Stimulated activated CD4-positive, alpha-beta T cell treated with anti-CD3 and anti-CD28 coated beads, Interleukin-1b, Interleukin-23, amount 100 ng/mL, for 1 hour (primary cell): ENCODE measurements at places on chromosomes 7 and 10.

GRCh38 chr10:118793545-118793944 lies 38.8 kb upstream of the CACUL1 start:
- DNase-seq = no peak

GRCh38 chr10:79424221-79425073 lies 21.0 kb downstream of the ZCCHC24 start:
- DNase-seq = no peak

DNA sequence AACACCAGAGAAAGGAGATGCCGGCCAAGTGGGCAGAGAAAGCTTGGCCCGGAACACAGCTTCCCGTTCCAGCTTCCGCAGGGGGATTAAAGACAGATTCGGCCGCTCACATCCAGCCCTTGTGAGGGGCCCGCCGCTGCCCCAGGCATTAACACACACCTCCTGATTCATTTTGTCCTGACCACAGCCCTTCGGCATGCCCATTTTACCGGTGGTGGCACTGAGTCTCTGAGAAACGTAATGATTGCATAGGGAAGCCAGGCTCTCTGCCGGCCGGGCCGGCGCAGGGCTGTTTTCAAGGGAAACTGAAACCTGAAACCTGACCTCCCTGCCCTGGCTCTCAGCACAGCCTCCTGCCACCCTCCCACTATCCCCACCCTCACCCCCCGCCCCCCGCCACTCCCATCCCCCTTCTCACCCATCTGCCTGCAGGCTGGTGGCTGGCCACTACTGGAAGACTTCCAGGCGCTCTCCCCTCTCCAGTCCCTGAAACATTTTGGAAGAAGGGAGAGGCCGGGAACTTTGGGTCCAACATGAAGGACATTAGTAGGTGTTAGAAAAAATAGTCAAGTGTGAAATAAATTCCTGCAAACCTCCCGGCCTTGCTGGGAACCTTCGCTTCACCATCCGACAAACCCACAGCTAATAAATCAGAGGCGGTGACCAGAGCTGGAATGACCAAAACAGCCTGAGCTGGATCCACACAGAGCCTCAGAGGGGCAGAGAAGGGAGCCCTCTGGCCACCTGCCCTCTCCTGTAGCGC lies 83.5 kb upstream of the CUX1 start:
- DNase-seq = no peak

- no peak for DNase-seq
Observed at GRCh38 chr7:108634535-108634934, 64.9 kb downstream of the DNAJB9 start.

DNA sequence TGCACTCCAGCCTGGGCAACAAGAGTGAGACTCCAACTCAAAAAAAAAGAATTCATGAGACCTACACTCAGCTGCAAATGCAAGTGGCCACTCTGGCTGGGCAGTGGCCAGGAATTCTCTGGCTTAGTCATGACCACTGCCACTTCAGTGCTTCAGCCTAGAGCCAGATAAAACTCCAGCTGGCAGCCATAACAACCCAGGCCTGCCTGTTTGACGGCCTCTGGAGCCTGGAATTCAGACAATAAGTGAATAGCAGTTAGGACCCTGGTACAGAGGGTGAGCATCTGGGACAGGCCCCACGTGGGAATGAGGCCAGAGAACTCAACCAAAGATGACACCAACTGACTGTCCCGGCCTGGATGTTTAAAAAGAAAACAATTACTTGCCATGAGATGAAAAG lies 18.9 kb downstream of the RCC1L start:
- no peak for DNase-seq

- DNase-seq = no peak
Observed at GRCh38 chr7:137772748-137773147, 74.0 kb downstream of the DGKI start.

- no peak for DNase-seq
Observed at GRCh38 chr7:24965831-24966708, 13.9 kb downstream of the OSBPL3 start.

DNA sequence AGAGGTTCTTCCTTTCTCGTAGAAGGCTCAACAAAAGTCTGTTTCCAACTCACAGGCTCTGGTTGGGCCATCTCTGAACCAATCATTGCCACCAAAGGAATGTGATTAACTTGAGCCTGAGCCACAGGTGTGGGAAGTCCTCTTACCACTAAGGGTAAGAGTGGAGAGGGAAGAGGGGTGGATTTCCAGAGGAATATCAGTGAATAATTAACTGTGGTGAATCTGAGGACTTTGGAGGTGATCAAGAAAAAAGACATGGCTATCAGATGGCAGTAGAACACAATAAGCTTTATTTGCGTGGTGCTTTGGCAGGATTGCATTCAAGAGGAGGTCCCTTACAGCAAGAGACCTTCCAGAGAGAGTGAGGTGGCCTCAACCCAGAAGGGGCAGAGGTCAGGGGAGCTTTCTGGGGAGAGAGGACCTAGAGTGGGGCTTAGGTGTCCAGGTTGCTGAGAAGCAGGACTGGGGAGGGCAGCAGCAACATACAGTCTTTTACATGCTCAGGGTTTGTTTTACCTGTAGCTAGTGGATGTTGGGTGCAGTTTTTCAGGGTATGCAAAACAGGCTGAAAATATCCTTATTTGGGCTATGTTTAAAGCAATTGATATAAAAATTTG lies 61.4 kb downstream of the BBS9 start:
- DNase-seq = no peak

DNA sequence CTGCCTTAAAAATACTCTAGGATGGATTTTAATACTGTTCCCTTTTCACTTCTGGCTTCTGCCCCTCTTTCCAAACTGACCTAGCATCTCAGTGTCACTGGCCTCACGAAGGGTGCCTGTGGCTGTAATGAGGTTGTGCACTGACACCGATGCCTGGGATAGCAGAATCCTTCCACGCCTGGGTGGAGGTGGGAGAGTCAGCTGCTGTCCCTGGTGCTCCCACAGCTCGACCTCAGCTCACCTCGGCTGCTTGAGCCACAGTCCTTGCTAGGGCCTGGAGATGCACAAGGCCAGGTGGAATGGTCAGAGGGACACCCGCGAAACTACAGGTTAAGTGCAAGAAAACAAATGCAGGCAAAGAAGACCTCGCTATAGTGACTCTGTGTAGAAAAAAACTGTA lies 123.4 kb upstream of the ACBD5 start:
- DNase-seq = no peak

- DNase-seq = no peak
Observed at GRCh38 chr7:85887133-85887532, 700.3 kb upstream of the SEMA3D start.

GRCh38 chr7:129952086-129952652 lies 591 bp downstream of the UBE2H start:
- DNase-seq = no peak

DNA sequence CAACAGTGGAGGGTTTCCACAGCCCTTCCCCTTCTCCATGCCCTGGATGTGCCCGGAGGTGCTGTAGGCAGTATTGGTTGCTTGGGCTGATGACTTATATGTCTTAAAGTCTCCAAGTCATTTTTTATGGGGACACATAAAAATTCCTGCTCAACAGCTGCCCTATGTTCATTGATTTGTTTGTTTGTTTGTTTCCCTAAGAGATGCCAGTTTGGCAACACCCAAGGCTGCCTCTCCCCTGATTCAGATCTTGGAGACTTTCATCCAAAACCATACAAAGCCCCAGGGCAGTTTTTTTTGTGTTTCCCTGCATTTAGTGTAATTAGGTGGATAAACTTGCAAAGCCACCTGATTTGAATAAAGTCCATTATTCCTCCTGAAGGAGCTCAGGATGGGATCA lies 115.3 kb downstream of the PLPP4 start:
- no peak for DNase-seq

GRCh38 chr10:76150139-76150875 lies 718.9 kb downstream of the LRMDA start:
- no peak for DNase-seq

DNA sequence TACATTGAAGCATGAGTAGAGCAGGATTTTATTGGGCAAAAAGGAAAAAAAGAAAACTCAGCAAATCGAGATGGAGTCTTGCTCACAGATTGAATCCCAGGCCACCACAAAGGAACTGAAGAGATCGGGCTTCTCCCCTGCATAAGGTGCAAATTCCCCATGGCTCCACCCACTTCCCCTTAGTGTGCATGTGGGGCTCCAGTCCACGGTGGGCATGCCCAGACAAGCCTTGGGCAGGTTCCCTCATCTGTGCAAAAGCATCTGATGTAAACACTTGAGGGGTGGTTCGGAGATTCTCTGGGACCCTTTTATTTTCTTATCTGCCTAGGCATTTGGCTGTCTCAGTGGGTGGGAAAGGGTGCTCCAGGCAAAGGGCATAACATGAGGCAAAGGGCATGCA lies 150.7 kb downstream of the CFTR start:
- no peak for DNase-seq

GRCh38 chr7:53397911-53398310 lies 362.5 kb downstream of the POM121L12 start:
- no peak for DNase-seq

- DNase-seq = no peak
Observed at GRCh38 chr7:78161781-78162180, 363.2 kb downstream of the PHTF2 start.

DNA sequence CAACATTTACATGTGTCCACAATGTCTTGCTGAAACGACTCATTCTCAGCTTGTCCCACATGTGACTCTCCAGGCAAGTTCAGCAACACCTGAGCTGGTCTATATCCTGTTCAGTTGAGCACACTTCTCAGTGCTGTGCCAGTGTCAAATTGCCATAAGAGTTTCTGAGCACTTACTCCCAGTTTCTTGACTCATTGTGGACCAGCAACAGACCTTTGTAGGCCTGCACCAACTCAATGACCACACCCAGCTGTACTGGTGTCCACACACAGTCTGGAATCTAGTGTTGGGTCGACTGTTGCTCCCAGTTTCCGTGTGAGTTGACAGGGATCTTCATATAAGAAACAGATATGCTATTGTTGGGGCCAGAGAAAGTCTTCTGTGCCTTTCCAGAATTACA lies 88.0 kb downstream of the PTPN20 start:
- DNase-seq = no peak

DNA sequence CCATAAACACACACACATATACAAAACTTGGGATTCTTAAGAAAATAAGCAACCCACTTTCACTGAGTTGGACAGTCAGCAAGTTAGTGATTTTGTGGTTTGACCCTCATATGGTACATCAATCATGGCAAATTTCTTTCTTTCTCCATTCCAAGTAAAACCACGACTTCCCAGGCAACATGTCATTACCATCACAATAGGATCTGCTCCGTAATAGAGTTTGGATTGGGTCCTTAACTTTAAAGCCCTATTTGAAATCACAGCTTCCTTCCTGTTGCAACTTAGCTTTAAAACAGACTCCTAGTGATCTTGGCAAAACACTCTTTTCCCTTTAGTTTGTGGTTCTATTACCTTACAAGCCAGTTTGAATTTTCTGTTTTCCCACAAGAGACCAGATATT lies 483.6 kb downstream of the INHBA start:
- no peak for DNase-seq

- DNase-seq = no peak
Observed at GRCh38 chr10:32046151-32046550, 10.1 kb downstream of the KIF5B start.

DNA sequence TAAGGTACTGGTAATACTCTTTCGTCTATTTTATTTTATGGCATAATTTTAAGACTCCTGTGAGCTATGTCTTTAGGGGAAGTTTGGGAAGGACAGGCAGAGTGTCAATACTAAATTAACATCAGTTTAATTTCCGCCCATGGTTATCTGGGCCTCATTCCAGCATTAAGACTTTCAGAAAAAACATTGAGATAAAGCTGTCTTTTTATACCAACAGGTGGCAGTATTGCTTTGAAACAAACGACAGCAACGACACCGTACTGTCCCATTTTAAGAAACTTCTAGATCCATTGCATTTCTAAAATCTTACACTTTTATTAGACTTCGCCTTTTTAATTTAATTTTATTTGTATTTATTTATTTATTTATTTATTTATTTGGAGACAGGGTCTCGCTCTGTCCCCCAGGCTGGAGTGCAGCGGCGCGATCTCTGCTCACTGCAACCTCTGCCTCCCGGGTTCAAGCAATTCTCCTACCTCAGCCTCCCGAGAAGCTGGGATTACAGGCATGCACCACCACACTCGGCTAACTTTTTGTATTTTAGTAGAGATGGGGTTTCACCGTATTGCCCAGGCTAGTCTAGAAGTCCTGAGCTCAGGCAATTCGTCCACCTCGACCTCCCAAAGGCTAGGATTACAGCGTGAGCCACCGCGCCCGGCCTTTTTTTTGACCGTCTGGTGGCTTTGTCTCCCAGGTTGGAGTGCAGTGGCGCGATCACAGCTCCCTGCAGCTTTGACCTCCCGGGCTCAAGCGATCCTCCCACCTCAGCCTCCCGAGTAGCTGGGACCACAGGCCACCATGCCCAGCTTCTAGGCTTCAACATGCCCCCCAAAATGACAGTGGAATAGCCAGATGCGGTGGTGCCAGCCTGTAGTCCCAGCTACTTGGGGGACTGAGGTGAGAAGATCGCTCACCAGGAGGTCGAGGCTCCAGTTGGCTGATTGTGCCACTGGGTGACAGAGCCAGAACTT lies 78.7 kb upstream of the C1GALT1 start:
- no peak for DNase-seq

- no peak for DNase-seq
Observed at GRCh38 chr7:17640730-17641377, 299.4 kb downstream of the SNX13 start.

- DNase-seq = no peak
Observed at GRCh38 chr7:94274828-94275227, 119.9 kb upstream of the COL1A2 start.

DNA sequence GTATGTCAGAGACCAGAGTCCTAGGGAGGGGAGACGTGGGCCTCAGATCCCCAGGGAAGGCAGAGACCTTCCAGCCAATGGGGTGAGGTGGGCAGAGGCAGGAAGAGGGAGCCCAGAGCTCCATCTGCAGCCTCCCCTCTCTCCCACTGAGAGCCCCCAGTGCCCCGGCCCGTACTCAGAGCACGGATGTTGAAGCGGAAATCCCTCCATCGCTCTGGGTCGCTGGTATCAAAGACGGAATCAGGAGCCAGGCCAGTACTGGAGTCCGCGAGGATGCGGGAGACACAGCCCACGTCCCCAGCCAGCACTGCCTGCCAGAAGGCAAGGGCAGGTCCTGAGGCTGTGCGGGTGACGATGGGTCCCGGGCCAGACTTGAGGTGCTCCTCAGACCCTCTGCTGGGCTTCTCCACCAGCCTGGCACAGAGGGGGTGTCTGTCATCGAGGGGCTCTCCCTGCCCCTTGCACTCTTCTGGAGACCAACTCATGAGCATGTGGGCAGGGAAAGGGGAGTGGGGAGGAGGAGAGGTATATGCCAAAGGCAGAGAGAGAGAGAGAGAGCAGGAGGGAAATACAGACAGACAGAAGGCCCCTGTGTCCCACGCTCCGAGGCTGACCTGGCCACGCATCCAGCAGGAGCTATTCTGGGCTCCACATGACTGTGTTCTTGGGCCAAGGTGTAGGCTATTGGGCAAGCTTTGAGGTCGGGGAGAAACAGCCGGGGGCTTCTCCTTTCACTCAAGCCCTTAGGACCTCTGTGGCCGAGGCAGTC lies at the start of gene ASB10:
Gene ASB10, minus strand, starts transcription at position 611 of the 769 bp plus-strand sequence. Its CDS starts 120 bp downstream, at position 491.
- no peak for DNase-seq

- no peak for DNase-seq
Observed at GRCh38 chr7:24706211-24707170, 50.8 kb downstream of the GSDME start.
